ENCODE measurements at places on chromosomes 7 and 10. TPM values are rescaled to one million over a fixed set of nuclear protein-coding genes. Genes with fewer than 3 reads are reported as not detected.

- no peak overlapping the region for H3K4me3 ChIP-seq
- no peak for DNase-seq
- H3K27ac ChIP-seq: peak overlapping the region; percentile 83
- no peaks in the 10 kb centered on the region for H3K27me3 ChIP-seq
- no peaks in the 10 kb centered on the region for H3K36me3 ChIP-seq
These were observed 76.6 kb upstream of the HGF start for GRCh38 chr7:81846398-81846797.

DNA sequence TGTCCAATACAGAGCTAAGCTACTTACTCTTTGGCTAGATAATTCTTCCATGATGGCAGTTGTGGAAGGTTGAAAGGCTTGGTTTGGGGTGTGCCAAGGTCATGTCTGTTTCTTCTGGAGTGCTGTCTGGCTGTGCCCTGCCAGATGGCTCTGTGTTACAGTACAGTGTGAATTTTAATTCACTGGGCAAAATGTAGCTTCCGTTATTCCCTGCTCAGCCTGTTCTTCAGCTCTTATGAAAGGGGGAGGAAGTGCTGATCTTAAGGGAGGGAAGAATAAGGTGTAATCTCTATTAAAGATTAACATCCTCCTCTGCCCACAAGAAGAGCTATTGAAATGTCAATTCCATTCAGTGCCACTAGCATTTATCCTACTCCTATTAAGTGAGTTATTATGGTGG, 52.2 kb downstream of the SND1 start:
- peaks cover 100% of the 10 kb centered on the region for H3K36me3 ChIP-seq
- no peak for DNase-seq
- no peak overlapping the region for H3K27ac ChIP-seq
- no peak overlapping the region for H3K4me3 ChIP-seq

DNA sequence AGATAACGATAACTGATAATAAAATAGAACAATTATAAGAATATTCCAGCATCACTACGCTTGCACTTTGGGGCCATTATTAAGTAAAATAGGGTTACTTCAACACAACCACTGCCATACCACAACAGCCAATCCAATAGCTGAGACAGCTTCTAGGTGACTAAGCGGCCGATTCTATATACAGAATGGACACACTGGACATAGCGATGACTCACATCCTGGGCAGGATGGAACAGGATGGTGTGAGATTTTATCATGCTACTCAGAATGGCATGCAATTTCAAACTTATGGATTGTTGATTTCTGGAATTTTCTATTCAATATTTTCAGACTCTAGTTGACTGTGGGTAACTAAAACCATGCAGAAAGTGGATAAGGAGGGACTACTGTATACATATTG, 920.9 kb downstream of the LRMDA start:
- H3K27me3 ChIP-seq: no peaks in the 10 kb centered on the region
- H3K36me3 ChIP-seq: no peaks in the 10 kb centered on the region
- no peak overlapping the region for H3K4me3 ChIP-seq

- no peak overlapping the region for H3K27ac ChIP-seq
- H3K36me3 ChIP-seq: no peaks in the 10 kb centered on the region
- no peak overlapping the region for H3K4me3 ChIP-seq
- H3K27me3 ChIP-seq: no peaks in the 10 kb centered on the region
- DNase-seq: no peak
These were observed 126.0 kb upstream of the CALN1 start for GRCh38 chr7:72538147-72538546.

Gene COL1A2
- total RNA-seq: 117 TPM

Gene NKX1-2
- total RNA-seq: not detected

Gene HOXA9
- 0.94 TPM for total RNA-seq
